ENCODE measurements at places on chromosomes 7 and 10. TPM values are rescaled to one million over a fixed set of nuclear protein-coding genes. Genes with fewer than 3 reads are reported as not detected.

The ELFN1 gene
- total RNA-seq, result 0.23 TPM

The PAPOLB gene
- not detected for total RNA-seq

The GIMAP5 gene
- not detected for total RNA-seq

The FKBP14 gene
- 15.9 TPM for total RNA-seq

Measured in hair follicular keratinocyte (primary cell).